ENCODE measurements at places on chromosomes 5 and 9.

- no peak for DNase-seq
Observed at GRCh38 chr5:76457674-76458485, 54.8 kb downstream of the IQGAP2 start.

GRCh38 chr5:157245886-157246285, 20.0 kb upstream of the CYFIP2 start:
- DNase-seq = no peak

DNA sequence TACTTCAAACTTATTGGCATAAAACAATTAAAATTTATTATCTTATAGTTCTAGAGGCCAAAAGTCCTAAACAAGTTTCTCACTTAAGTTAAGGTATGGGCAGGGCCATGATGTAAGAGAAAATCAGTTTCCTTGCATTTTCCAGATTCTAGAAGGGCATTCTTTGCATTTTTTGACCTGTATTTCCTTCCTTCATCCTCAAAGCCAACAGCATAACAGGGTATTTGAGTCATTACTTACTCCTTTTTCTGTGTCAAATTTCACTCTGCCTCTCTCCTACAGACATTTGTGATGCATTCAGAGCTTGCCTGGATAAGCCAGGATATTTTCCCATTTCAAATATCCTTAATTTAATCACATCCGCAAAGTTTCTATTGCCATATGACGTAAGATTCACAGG, 1499.0 kb downstream of the EFNA5 start:
- no peak for DNase-seq

- no peak for DNase-seq
Observed at GRCh38 chr9:82957529-82958379, 105.2 kb downstream of the RASEF start.

GRCh38 chr9:1530696-1531095, 480.5 kb downstream of the DMRT2 start:
- DNase-seq = no peak

GRCh38 chr9:123753669-123754258, 176.2 kb downstream of the DENND1A start:
- no peak for DNase-seq

- DNase-seq = no peak
Observed at GRCh38 chr9:135928731-135929655, 21.6 kb upstream of the CAMSAP1 start.

- DNase-seq = no peak
Observed at GRCh38 chr9:134486143-134486591, 155.4 kb upstream of the COL5A1 start.

DNA sequence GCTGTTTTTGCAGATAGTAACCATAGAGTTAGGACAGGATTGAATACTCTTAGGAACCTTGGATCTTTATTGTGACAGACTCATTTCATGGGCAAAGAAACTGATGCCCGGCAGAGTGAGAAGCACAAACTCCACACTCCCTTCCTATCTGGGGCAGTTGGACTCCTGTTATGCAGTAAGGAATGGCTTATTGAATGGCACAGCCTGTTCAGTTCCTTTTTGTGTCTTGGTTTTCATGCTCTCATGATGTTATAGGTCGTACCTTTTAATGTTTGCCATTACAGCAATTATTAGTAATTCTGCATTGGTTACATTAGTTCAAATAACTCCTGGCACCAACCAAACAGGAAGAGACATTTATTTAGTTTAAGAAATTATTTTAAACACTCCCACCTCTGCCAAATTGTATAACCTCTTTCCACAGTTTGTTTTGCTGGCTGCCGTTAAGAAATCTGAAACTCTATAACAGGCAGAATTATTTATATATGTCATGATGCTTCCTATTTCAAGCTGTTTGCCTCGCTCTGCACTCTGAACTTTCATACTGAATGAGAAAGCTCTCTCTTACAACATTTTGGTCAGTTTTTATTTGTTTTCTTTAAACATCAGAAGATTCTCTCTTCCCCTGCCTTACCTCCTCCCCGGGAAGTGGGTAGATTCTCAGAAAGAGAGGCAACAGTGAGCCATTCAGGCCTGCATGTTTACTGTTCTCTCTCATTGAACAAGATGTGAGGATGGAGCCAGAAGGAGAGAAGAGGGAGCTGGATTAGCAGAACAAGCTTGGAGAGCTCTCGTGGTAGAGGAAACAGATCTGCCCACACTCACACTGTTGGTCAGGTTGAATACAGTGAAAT, 144.4 kb downstream of the ARHGEF28 start:
- no peak for DNase-seq

DNA sequence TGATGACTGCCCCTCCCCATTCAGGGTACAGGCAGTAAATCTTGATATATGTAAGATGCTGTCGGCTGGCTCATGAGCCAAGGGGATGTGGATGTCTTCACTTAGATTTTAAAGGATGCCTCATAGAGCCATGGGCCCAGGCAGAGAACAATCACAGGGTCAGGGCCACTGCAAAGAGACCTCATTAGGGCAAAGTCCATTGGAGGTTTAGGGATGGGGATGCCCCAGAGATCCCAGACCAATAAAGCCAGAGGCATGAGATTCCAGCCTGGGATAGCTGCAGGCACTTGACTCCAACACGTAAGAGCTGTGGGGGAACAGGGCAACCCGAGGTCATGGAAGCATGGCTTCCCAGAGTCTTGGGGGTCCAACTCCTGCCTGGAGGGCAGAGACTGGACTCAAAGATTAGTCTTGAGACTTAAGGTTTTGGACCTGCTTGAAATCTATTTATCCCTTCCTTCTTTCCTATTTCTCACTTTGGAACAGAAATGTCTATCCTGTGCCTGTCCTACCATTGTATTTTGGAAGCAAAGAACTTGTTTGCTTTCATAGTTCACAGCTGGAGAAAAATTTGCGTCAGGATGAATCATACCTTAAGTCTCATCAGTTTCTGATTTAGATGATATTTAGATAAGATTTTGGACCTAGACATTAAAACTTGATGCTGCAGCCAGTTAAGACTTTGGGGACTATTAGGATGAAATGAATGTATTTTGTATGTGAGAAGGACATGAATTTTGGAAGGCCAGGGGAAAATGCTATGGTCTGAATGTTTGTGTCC, 101.3 kb upstream of the ADRA1B start:
- no peak for DNase-seq

GRCh38 chr5:17326600-17327037, 109.2 kb downstream of the BASP1 start:
- no peak for DNase-seq

DNA sequence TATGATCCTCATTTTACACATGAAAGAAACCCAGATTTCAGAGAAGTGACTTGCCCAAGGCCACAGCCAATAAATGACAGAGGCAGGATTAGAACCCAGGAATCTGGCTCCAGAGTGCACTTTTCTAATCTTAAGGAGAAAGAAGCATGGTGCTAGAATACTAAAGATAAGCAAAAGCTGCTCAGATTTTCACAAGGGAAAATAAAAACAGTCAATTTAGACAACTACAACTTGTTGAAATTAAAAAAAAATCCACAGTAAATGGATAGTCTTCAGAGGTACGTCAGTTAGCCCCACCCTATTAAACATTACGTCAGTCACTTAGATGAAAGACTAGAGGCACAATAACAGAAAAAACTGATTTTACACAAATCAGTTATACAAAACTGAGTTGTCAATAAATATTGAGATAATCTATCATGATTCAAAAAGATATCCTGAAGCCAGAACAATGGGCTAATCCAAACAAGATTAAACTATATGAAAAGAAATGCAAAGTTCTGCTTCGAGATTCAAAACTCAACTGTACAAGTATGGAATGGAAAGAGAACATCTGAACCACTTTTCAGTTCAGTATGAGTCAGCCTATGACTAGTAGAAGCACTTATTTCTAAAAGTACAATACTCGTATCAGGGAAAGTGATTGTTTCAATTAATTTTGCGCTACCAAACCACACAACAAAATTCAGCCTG, 9.3 kb downstream of the TMEM245 start:
- DNase-seq = peak; percentile 79

DNA sequence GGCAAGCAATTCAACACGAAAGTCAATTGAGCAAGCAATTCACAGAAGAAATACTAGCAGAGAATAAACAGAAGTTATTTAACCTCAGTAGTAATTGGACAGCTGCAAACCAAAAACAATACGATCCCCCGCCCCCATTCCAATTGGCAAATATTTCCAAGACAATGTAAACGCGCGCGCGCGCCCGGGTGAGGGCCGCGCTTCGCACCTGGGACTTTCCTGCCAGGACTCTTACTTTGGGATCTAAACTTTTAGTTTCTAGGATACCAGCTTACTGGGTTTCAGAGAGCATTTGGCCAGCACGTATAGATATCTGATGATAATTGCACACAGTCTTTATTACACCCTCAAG, 8.6 kb downstream of the RUFY1 start:
- peak; percentile 33 for DNase-seq

GRCh38 chr5:120007598-120007997, 378.2 kb downstream of the FAM170A start:
- no peak for DNase-seq

- no peak for DNase-seq
Observed at GRCh38 chr9:132745756-132746709, 75.8 kb downstream of the GTF3C4 start.

GRCh38 chr5:26009742-26010141, 1028.6 kb downstream of the CDH9 start:
- DNase-seq = no peak

- peak; percentile 33 for DNase-seq
Observed at GRCh38 chr5:96053063-96053735, 91.5 kb upstream of the ELL2 start.

- no peak for DNase-seq
Observed at GRCh38 chr9:108844391-108844790, 11.4 kb downstream of the ACTL7B start.

DNA sequence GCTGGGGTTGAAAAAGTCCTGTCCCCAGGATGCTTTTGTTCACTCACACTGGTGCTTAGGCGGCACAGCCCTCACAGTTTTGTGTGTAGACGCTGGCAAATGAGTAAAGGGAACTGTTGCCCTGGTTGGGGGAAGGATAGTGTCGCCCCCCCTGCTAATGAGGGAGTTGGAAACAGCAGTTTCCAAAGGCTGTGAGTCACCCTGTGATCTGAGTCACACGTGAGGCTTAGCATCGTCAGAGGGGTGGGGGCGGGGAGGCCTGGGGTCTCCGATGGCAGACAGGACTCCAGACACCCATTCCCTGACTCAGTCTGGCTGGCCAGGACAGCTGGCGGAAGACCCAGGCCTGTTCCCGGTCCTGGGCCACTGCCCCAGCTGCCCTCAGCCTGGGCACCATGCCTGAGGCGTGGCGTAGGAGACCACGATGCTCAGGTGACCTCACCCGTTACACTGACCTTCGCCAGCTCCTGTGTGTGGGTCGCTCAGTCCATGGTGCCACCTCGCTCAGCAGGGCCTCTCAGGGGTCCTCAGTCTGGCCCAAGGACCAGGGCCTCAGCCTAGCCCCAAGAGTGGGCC, 2.9 kb downstream of the DNAJB5 start:
- peak; percentile 89 for DNase-seq

- peak; percentile 51 for DNase-seq
Observed at GRCh38 chr5:59506285-59506877, 387.1 kb downstream of the PDE4D start.

GRCh38 chr5:179732918-179733771, 523 bp downstream of the MAML1 start:
- DNase-seq = peak; percentile 51

DNA sequence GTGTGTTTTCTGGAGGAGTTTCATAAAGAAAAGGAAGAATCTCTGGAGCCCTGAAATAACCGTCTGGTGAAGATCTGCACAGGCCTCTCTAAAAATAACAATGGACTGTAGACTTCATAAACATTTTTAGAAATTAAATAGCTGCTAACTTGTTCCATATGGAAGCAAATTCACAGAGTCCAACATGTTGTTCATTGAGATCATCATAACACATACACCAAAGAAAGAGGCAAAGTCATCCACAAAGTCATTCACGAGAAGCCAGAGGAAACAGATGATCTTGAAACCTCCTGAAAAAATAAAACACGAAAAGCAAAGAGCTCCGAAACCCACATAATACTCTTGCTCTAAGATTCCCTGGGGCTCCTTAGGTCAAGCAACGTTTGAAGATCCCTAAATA, 347.8 kb downstream of the EFNA5 start:
- DNase-seq = no peak

DNA sequence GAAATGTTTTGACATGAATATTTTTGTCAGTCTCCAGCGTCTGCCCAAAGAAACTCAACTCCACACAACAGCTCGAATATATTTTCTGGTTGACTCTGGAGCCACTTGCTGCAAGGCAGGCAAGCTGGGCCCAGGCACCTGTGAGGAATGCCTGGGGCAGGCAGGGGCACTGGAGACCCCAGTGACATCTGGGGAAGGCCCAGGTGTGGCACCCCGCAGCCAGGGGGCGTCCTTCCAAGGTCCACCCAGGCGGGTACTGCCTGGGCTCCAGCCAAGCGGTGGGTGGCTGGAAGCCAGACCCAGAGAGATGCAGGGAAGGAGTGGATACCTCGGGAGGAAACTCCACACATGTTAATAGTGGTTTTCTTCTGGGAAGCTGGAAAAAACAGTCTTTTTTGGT, 125.9 kb downstream of the PHF2 start:
- DNase-seq = no peak

GRCh38 chr9:13993632-13994185, 320.2 kb downstream of the NFIB start:
- DNase-seq = no peak

GRCh38 chr5:68230285-68230684, 14.7 kb downstream of the PIK3R1 start:
- no peak for DNase-seq

- DNase-seq = peak; percentile 91
Observed at GRCh38 chr9:27125030-27125429, 16.0 kb downstream of the TEK start.

DNA sequence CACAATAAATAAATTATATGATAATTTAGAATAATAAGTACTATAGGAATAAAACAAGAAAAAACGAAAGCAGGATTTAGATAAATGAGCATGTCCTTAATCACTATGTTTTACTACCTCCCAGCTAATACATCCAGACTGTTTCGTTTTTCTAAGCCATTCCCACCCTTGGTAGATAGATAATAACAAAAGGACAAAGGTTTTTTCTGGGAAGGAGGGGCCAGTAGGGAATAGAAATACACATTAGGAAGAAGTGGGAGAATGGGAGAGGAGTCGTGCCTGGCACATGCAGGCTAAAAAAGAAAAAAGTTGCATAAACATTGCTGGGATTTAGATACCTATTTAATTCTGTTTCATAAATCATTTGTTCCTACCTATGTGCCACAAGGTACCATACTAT, 97.1 kb downstream of the MTX3 start:
- DNase-seq = no peak

- DNase-seq = peak; percentile 69
Observed at GRCh38 chr9:97703437-97704344, 6.6 kb upstream of the XPA start.

- DNase-seq = no peak
Observed at GRCh38 chr5:133381041-133381440, 231.3 kb downstream of the FSTL4 start.

- no peak for DNase-seq
Observed at GRCh38 chr5:141845371-141845851, 32.8 kb downstream of the PCDH1 start.

- no peak for DNase-seq
Observed at GRCh38 chr5:153558957-153559356, 68.5 kb downstream of the GRIA1 start.

- DNase-seq = peak; percentile 94
Observed at GRCh38 chr9:132077881-132078698, 1.6 kb downstream of the MED27 start.

- no peak for DNase-seq
Observed at GRCh38 chr9:131288217-131288616, 1.3 kb upstream of the PLPP7 start.
